ENCODE measurements at places on chromosomes 2 and 18. TPM values are rescaled to one million over a fixed set of nuclear protein-coding genes. Genes with fewer than 3 reads are reported as not detected.

- H3K27me3 ChIP-seq: peaks cover 6% of the 10 kb centered on the region
- no peaks in the 10 kb centered on the region for H3K36me3 ChIP-seq
- no peak overlapping the region for H3K27ac ChIP-seq
- peaks cover 3% of the 10 kb centered on the region for H3K4me1 ChIP-seq
- peak; percentile 92 for DNase-seq
Observed at GRCh38 chr2:10057231-10058107, 14.1 kb downstream of the KLF11 start.

Gene C1GALT1C1L
- total RNA-seq: 0.51 TPM

DNA sequence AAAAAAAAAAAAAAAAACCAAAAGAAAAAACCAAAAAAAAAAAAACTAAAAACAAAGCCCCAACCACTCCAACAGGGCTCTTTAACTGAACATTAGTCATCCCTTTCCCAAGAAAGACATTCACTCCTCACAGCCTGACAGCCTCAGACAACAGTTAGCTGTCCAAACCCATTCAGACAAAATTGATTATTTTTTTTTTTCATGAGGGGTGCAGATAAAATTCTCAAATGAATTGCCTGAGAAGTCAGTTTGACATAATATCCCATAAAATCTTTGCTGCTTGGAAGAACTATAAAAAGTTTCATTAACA, 206.1 kb upstream of the REV1 start:
- peaks cover 2% of the 10 kb centered on the region for H3K4me1 ChIP-seq
- no peak for DNase-seq
- H3K27ac ChIP-seq: no peak overlapping the region
- no peaks in the 10 kb centered on the region for H3K27me3 ChIP-seq
- no peak overlapping the region for H3K4me3 ChIP-seq

Gene MSH6
- 33.6 TPM for total RNA-seq

- peak; percentile 35 for DNase-seq
- peak overlapping the region; percentile 40 for H3K4me3 ChIP-seq
- peaks cover 24% of the 10 kb centered on the region for H3K27me3 ChIP-seq
- no peaks in the 10 kb centered on the region for H3K36me3 ChIP-seq
- H3K27ac ChIP-seq: no peak overlapping the region
Observed at GRCh38 chr2:109031476-109032228, 42.6 kb upstream of the EDAR start.

Gene UNC80
- total RNA-seq: under 0.01 TPM

Gene PLGLB2
- total RNA-seq: 1.7 TPM

DNA sequence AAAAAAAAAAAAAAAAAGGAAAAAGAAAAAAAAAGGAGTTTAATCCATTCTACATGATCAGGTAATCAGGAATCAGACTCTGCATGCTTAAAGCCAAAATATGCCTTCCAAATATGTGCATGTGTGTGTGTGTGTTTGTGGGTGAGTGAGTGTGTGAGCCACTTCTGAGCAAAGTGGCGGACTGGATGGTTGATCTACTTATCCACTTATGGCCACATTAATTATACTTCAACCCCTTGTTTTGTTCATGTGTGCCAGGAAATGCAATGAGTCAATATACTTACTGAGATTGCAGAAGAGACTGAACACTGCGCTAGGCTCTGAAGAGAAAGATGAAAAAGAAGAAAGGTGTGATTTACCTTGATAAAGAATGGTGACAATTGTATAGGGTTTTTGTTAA, 586.5 kb upstream of the NXPH2 start:
- H3K36me3 ChIP-seq: no peaks in the 10 kb centered on the region
- H3K4me1 ChIP-seq: no peaks in the 10 kb centered on the region
- no peaks in the 10 kb centered on the region for H3K27me3 ChIP-seq

DNA sequence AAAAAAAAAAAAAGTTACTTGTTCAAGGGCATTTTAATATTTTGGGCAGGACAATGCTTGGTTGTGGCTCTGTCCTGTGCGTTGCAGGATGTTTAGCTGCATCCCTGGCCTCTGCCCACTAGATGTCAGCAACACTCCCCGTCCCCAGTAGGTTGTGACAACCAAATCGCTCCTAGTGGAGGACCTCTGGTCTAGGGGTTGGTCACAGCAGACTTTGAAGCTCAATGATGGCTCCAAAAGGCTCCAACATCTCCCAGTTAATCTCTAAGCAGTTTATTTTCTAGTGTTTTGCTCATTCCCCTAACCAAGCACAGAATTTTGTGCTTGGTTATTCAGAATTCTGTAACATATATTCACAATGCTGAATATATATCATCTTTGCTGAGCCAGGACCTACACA, 67.0 kb downstream of the CHRNA1 start:
- H3K27me3 ChIP-seq: peaks cover 22% of the 10 kb centered on the region
- H3K36me3 ChIP-seq: no peaks in the 10 kb centered on the region
- no peaks in the 10 kb centered on the region for H3K4me1 ChIP-seq
- peak; percentile 50 for DNase-seq
- no peak overlapping the region for H3K4me3 ChIP-seq
- H3K27ac ChIP-seq: no peak overlapping the region

Gene TCF7L1
- 0.83 TPM for total RNA-seq

Gene DSEL
- total RNA-seq: 157 TPM

GRCh38 chr2:78993518-78994148, 31.9 kb upstream of the REG3G start:
- no peaks in the 10 kb centered on the region for H3K27me3 ChIP-seq
- no peak overlapping the region for H3K27ac ChIP-seq
- DNase-seq: no peak
- no peak overlapping the region for H3K4me3 ChIP-seq
- H3K4me1 ChIP-seq: no peaks in the 10 kb centered on the region

DNA sequence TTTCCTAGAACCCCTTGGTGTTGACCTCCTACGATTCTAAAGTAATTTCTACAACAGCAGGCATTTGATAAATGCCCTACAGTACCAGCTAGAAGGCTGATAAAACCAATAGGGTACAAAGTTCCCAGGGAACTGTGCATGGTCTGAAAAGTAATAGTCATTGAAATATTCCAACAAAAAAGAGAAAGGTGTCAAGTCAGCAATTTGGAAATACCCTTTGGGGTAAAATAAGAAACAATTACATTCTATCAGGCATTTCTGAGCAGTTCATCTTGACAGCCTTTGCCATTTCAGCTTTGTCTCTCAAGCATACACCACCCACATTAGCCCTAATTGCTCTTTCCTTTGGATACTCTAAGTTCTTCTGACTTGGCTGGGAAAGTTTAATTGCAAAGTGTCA, 542.9 kb upstream of the DDX18 start:
- H3K36me3 ChIP-seq: no peaks in the 10 kb centered on the region
- no peaks in the 10 kb centered on the region for H3K27me3 ChIP-seq
- no peaks in the 10 kb centered on the region for H3K4me1 ChIP-seq

GRCh38 chr2:174180165-174180724, 68.1 kb downstream of the OLA1 start:
- DNase-seq: no peak
- no peaks in the 10 kb centered on the region for H3K4me1 ChIP-seq
- H3K36me3 ChIP-seq: no peaks in the 10 kb centered on the region
- H3K4me3 ChIP-seq: no peak overlapping the region

Gene ZCCHC2
- 10.9 TPM for total RNA-seq

GRCh38 chr18:23038712-23039111, 96.6 kb upstream of the CABLES1 start:
- no peak overlapping the region for H3K4me3 ChIP-seq
- H3K27me3 ChIP-seq: no peaks in the 10 kb centered on the region
- no peak overlapping the region for H3K27ac ChIP-seq
- no peaks in the 10 kb centered on the region for H3K36me3 ChIP-seq

- H3K27ac ChIP-seq: no peak overlapping the region
- H3K4me1 ChIP-seq: peaks cover 27% of the 10 kb centered on the region
- DNase-seq: no peak
- no peak overlapping the region for H3K4me3 ChIP-seq
- no peaks in the 10 kb centered on the region for H3K27me3 ChIP-seq
Observed at GRCh38 chr2:65317841-65318240, 90.2 kb downstream of the ACTR2 start.

Gene RGPD4
- not detected for total RNA-seq

DNA sequence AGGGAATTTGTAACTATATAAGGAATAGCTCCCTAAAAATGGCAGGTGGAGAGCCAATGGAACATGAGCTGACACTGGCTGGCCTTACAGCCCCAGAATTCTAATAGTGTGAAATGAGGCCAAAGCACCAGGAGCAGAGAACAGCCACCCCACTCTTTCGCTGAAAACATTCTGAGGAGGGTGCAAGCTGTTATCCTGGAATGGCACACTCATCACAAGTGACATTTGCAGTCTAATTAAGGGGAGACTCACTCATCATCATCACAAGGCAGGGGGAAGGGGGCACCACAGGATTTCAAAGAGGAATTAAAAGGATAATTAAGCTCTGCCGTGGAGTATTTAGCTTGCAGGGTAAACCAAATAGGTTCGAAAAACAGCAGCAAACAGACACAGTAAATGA, 94.3 kb downstream of the EDAR start:
- no peak overlapping the region for H3K4me3 ChIP-seq
- no peak overlapping the region for H3K27ac ChIP-seq
- H3K27me3 ChIP-seq: no peaks in the 10 kb centered on the region

GRCh38 chr2:11505652-11506610, 27.9 kb upstream of the GREB1 start:
- H3K4me3 ChIP-seq: no peak overlapping the region
- DNase-seq: peak; percentile 34
- no peaks in the 10 kb centered on the region for H3K27me3 ChIP-seq
- H3K36me3 ChIP-seq: no peaks in the 10 kb centered on the region
- no peak overlapping the region for H3K27ac ChIP-seq

DNA sequence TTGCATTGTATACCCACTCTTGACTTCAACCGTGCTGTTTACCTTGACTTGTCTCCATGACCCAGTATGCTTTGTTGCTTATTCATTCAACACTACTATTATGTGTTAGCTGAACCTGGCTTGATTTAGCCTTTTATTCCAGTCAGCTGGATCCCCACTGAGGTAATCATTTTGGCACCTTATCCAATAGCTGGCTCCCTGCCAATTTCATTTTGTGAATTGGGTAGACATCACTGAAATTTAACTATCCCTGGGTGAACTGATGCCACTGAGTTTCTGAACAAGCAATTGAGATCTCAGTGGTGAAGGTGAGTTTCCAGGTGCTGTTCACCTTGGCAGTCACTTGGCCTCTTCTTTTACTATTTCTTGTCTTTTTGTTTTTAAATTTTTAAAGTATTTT, 584.3 kb downstream of the ADCYAP1 start:
- no peak overlapping the region for H3K27ac ChIP-seq
- no peak overlapping the region for H3K4me3 ChIP-seq
- no peaks in the 10 kb centered on the region for H3K27me3 ChIP-seq
- no peak for DNase-seq

DNA sequence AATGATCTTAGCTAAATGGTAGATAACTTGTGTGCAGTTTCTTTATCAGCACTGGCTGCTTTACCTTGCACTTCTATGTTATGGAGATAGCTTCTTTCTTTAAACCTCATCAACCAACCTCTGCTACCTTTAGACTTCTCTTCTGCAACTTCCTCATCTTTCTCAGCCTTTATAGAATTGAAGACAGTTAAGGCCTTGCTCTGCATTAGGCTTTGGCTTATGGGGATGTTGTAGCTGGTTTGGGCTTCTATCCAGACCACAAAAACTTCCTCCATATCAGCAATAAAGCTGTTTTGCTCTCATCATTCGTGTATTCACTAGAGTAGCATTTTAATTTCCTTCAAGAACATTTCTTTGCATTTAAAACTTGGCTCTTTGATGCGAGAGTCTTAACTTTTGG, 123.7 kb downstream of the PIK3C3 start:
- H3K4me3 ChIP-seq: no peak overlapping the region
- H3K27ac ChIP-seq: no peak overlapping the region
- no peaks in the 10 kb centered on the region for H3K36me3 ChIP-seq
- DNase-seq: peak; percentile 51
- H3K4me1 ChIP-seq: no peaks in the 10 kb centered on the region

Gene SMYD1
- not detected for total RNA-seq

GRCh38 chr2:144642856-144643255, 122.9 kb upstream of the ZEB2 start:
- peaks cover 3% of the 10 kb centered on the region for H3K4me1 ChIP-seq
- no peak for DNase-seq
- H3K27me3 ChIP-seq: no peaks in the 10 kb centered on the region
- H3K36me3 ChIP-seq: no peaks in the 10 kb centered on the region

Gene WNT6
- not detected for total RNA-seq

DNA sequence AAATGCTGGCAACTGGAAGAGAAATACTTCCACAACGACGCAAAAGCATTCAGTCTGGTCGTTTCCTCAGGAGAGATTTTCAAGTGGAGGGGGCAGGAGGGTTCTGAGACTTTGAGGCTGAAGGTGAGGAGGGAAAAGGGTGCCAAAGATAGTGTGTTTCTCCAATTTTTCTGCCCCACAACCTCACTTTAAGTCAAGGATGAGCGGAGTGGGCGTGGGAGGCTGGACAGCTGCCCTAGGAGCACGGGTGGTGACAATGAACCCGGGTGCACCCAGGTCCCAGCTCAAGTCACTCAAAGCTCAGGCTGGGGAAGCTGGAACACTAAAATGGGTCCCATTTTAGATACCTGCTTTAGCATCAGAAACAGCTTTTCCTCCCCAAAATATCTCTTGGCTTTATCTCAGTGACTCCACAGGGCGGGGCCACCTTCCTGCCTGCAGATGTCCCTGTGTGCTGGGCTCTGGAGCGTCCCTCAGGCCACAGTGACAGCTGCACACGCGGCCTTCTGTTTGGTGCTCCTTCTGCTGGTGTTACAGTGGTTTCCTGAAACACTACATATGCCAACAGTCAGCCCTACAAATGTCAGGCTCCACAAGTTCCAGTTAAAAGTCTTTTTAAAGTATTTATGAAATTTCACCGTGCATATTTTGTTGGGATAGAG, 1.4 kb upstream of the MBP start:
- DNase-seq: no peak
- H3K4me1 ChIP-seq: peaks cover 2% of the 10 kb centered on the region
- H3K27ac ChIP-seq: no peak overlapping the region
- H3K4me3 ChIP-seq: no peak overlapping the region
- peaks cover 22% of the 10 kb centered on the region for H3K27me3 ChIP-seq

GRCh38 chr2:7639476-7639875, 722.3 kb downstream of the RNF144A start:
- no peak for DNase-seq
- no peaks in the 10 kb centered on the region for H3K36me3 ChIP-seq
- H3K27ac ChIP-seq: no peak overlapping the region
- no peak overlapping the region for H3K4me3 ChIP-seq
- H3K4me1 ChIP-seq: no peaks in the 10 kb centered on the region

DNA sequence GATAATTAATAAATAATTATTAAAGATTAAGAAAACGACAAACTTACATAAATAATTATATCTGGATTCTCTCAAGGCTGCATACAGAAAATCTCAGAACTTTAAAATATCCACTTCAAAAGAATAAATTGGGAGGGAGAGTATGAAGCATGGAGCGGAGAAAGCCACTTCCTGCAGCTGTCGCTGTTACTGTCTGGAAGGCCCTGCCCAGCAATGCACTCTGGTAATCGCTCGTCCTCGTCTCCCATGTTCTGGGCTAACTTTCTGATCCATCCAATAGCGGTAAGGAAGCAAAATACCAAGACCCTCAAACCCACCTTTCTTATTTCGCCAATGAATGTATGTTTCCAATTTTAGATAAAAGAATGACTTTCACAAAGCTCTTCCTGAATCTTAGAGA, 26.7 kb downstream of the CYRIA start:
- no peak overlapping the region for H3K4me3 ChIP-seq
- no peaks in the 10 kb centered on the region for H3K36me3 ChIP-seq
- H3K27ac ChIP-seq: no peak overlapping the region
- H3K27me3 ChIP-seq: no peaks in the 10 kb centered on the region
- no peak for DNase-seq
- peaks cover 6% of the 10 kb centered on the region for H3K4me1 ChIP-seq

Gene PSME4
- total RNA-seq: 26.8 TPM
